ENCODE measurements at places on chromosomes 16 and 17.

DNA sequence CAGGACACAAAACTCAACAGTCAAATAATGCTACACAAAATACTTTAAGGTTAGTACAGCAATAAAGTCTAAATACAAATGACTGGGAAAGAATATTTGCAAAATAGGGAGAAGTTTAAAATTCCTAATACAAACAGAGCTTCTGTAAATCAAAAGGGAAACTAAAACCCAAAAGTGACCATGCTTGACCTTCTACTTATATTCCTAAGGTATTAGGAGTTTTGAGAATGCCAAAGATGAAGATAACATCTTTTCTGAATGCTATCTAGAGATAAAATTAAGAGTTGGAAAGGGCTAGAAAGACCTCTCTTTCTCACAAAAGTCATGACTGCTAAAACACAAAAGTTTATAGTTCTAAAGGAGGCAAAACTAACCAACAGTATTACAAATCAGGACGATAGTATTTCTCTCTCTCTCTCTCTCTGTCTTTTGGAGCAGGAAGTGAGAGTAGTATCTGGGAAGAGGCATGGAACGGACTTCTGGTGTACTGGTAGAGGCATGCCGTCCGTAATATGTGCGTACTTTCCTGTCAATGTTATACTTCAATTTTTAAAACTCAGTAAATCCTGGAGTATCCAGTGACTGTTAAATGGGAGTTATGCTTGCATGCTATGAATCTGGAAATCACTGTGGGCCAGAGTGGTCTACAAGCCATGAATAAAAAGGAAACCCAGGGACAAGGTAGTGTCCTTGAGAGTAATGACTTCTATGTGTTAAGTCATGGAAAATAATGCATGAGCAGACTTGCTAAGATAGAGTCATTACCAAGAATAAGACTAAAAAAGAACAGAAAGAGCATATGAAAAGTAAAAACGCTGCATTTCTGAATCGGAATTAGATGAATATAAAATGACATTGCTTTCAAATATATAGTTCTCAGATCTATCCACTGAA is 49.7 kb upstream of the ANKFY1 start:
- DNase-seq, result no peak

GRCh38 chr16:860891-861290 is 60.4 kb upstream of the GNG13 start:
- no peak for DNase-seq

- DNase-seq, result peak; percentile 83
These were observed 1.3 kb upstream of the TMEM92 start for GRCh38 chr17:50272711-50273653.

GRCh38 chr16:87965417-87965816 is 14.2 kb downstream of the BANP start:
- no peak for DNase-seq

- peak; percentile 18 for DNase-seq
These were observed 47.1 kb upstream of the PHOSPHO1 start for GRCh38 chr17:49277638-49278037.

- DNase-seq, result no peak
These were observed 9.0 kb downstream of the WWOX start for GRCh38 chr16:78108451-78108850.

DNA sequence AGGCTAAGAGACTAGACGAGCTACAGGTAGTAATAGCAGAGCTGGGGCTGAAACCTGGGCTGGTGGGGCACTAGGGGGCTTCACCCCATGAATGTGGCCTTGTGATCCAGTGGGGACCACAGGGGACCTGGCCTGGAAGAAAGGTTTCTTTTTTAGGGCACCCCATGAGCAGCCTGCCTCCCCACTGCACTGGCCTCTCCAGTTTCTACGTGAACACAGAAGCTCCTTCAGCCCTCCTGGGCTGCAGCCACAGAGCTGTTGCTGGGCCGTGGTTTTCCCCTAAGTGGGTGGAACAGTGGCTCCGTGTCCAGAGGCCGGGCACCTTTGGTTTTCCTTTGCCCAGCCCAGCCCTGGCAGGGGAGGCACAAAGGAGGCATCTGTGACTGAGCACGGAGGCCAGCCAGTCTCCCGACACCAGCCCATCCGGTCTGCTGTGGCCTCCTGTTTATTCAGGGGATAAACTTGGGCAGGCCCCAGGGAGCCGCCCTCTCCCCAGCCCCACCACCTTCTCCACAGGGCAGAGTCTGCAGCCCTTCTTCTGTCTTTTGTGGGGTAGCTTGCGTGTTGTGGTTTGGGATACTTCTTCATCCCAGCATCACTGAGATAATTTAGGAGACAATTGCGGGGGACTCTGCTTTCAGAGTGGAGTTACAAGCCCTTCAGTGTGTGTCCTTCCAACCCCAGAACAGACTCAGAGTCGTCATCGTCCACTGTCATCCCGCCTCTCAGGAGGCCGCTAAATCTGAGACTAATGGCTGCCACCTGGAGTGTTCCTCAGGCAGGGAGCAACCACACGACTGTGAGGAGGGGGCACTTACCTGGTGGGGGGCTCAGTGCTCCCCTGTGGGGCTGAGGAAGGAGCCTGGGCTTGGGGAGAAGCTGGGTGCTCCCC is 85.3 kb downstream of the RAB11FIP4 start:
- DNase-seq, result no peak

DNA sequence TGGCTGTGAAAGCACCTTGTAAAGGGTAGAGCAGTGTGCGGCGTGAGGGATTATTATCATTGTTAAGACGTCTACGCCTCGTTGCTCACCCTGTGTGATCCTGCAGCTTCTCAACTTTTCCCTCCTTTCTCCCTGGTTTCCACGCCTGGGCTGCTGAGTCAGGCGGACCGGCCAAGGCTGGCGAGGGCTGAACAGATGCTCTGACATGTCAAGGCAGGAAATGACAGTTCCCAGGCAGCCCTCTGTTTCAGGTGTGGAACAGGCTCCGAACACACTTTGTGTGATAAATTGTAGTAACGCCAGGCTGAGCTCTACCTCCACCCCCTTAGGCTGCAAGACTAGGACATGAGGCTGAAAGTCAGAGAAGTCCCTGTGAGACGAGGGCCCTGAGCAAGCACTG is 46.0 kb upstream of the TBX2 start:
- no peak for DNase-seq

- no peak for DNase-seq
These were observed 1.0 kb downstream of the UTP4 start for GRCh38 chr16:69133373-69133954.

GRCh38 chr17:57810721-57811637 is 38.9 kb downstream of the MRPS23 start:
- peak; percentile 59 for DNase-seq
